ENCODE measurements at places on chromosomes 5 and 9.
A peak's percentile ranks its signal among the peaks of the same experiment; 100 is the strongest.

- DNase-seq: no peak
Measured at GRCh38 chr9:94084314-94084713, at the start of gene PTPDC1. PTPDC1 (plus strand) TSS chr9:94084464; CDS start chr9:94084531, 67 bp downstream.

GRCh38 chr5:79536193-79536906 is 22.4 kb upstream of the HOMER1 start:
- no peak for DNase-seq

- no peak for DNase-seq
Measured at GRCh38 chr5:55227664-55228430, 732 bp upstream of the MCIDAS start.

GRCh38 chr9:100521282-100521681 is 48.3 kb downstream of the TMEFF1 start:
- no peak for DNase-seq

DNA sequence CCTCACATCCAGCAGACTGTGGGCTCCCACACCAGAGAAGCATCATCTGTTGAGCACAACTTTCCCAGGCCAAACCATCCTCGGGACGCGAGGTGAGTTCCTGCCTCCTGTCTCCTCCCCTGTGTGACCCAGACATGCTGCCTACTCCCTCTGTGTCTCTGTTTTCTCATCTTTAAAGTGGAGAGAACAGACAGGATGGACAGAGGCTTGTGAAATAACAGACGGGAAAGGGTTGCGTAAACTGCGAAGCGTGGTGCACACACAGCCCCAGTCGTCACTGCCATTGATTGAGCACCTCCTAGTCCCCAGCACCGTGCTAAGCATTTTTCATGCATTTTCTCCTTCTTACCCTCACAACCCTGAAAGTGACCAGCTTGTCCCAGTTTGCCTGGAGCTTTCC is 52.1 kb upstream of the LMX1B start:
- no peak for DNase-seq

- no peak for DNase-seq
Measured at GRCh38 chr5:142015781-142016533, 3.1 kb upstream of the GNPDA1 start.

GRCh38 chr5:116084287-116084691 is 536 bp upstream of the COMMD10 start:
- DNase-seq: no peak

DNA sequence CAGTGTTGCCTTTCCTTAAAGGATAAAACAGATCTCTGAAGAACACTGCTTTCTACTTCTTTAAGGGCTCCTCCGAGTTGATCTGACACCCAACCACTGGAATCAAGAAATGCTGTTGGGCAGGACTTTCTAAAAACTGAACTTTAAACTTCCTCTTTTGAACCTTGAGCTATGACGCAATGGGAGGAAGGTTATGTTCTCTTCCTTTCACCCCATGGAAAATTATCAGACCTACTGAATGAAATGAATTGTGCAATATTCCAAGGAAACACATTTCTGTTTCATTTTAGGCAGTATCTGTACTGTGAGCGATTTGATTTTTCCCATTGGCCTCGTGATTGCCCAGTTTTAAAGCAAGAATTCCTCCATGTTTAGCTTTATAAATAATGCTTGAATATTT is 206.0 kb upstream of the PRR16 start:
- DNase-seq: no peak

DNA sequence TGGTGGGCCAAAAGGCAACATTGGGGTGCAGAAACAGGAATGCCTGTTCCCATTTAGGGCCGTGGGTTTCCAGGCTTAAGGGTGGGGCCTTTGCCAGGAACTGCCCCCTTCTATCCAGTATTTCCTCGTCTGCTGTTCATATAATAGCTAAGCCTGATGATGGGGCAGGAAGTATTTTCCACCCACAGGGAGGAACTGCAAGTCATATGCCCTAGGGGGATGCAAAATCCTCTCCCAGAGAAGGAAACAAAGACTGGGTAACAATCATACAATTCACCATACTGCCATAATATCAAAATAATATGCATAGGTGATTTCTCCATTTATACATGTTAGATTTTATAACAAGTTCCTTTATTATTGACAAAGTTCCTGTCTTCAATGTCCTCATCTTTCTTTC is 20.5 kb upstream of the RPS23 start:
- DNase-seq: no peak

- DNase-seq: no peak
Measured at GRCh38 chr5:76579166-76579937, 43.9 kb downstream of the F2RL2 start.

DNA sequence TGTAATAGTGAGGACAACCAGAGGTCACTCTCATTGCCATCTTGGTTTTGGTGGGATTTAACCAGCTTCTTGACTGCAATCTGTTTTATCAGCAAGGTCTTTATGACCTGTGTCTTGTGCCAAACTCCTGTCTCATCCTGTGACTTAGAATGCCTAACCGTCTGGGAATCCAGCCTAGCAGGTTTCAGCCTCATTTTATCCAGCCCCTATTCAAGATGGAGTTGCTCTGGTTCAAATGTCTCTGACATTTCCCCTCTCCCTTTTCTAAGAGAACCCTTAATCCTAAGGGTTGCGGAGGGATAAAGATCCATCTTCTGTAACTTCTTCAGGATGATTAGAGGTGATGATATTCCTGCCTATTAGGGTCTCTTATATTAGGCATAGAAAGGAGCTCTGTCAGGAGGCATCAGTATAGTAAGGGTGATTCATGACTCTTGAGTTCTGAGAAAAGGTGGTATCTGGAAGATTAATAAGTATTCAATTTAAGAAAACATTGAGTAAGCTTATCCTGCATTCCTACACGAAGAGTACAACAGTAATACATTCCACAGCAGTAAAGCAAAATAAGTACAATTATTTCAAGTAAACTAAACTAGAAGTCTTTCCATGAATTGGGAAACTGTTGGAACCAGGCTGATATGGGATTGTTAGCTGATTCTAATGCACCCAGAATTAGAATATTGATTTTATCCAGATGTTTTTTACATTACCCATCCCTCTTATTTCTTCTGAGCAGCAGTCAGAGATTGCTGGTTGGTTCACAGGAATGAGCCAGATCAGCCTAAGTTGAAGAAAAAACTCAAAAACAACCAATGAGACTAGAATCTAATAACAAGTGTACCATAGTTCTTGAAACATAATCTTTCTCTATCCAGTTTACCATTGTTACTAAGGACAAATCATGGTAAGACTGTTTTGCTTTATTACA is 39.9 kb downstream of the SHC3 start:
- DNase-seq: no peak

DNA sequence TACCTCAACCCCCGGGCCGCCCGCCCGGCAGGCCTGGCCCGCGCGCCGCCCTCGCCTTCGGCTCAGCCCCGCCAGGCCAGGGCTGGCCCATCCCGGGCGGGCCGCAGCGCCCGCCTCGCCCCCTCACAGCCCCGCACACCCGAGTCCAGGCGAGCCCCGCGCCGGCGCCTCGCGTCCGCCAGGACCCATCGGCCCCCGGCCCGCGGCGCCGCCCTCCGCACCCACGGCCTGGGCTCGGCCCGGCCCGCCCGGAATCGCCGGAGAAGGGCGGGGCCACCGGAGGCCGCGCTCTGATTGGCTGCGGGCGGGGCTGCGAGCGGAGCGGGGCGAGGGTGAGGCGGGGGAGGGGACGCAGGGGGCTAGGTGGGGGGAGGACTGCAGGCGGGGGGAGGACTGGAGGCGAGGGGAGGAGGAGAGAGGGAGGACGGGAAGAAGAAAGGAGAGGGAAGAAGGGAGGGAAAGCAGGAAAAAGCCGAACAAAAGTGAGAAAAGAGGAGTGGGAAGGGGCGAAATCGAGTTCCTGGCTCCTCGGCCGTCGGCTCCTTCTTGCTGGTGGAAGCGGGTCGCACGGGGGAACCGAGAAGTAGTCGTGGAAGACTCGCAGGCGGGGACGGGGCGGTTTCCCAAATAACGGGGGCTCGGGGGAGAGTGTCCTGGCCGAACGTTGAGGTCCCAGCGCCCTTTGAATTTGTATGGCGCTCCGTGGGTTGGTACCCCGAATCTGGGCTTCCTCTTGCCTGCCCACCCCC is 472 bp upstream of the UBTD2 start:
- peak; percentile 28 for DNase-seq

DNA sequence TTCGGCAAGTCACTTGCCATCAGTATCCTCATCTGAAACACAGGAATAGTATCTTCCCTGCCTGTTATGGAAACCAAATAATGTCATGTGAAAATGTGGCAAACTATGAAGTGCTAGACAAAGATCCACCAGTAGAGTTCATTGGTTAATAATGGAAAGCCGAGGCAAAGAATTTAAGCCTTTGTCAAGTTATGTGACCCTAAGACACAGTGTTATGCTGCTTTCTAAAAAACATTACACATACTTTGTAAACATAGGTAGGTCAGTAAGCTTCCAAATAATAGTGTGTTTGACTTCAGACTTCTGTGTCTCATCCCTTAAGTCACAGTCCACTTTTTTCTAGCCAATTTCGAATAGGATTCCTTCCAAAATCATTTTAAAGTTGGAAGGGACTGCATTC is 6.0 kb downstream of the PTAR1 start:
- no peak for DNase-seq

GRCh38 chr5:54876-55569 is 36.9 kb upstream of the PLEKHG4B start:
- DNase-seq: no peak

DNA sequence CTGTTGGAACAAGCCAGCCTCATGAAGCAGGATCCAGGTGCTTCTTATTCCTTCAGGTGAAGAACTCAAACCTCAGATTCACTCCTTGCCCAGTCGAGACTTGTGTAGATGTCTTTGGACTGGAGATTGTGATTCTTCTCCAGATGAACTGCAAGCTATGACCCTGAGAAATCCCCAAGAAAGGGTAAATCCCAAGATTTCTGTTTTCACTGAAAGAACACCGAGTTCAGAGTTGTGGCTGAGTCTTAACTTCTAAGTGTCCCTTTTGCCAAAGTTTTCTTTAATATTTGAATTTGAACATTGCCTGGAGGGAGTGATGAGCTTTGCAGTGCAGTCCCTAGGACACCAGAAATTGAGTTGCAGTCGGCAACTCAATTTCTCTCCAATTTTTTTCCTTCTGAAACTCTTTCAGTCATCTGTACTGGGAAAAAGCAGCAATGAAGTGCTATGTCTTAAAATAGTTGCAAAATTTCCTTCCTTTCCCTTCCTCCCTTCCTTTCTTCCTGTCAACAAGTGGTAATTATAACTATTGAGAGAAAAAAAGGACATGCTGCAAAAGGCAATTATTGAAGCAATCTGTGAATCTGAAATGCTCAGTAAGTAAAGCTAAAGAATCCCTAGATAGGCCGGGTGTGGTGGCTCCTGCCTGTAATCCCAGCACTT is 56.1 kb downstream of the ANKRD55 start:
- DNase-seq: no peak

DNA sequence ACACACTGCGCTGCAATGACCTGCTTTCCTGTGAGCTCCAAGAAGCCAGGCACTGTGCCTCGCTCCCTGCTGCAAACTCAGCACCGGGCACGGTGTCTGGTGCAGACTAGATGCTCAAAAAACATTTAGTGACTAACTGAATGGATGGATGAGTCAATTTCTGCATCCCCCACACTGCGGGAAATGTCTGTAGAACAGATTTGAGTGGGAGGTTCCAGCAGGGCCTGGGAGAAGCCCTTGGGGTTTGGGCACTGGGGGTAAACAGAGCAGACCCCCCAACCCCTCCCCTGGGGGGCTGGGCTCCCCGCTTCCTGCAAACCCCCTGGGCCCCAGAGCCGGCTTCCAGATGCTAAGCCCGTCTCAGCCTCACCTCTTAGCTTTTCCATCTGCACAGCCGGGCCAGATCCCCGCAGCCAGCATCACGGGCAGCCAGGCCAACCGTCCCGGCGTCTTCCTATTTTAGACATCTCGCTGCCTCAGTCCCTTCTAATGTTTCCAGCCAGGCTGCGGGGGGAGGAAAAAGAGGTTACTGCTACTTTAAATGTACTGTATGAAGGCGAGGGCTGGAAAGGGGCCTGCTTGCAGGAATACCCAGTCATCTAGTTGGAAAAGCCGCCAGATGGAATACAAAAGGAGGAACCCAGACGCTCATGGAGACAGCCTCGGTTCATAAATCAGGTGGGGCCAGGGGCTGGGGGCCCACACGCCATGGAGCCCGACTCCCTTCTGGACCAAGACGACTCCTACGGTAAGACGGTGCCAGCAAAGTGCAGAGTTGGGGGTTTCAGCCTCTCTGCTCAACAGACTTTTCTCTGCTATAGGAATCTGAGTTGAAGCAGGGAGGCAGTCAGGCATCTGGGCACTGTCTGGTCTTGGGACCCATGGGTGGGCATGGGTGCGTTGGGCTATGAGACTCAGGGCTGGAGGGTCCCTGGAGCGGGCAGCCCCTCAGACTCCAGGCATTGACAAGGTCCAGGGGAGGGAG is 67.1 kb upstream of the GGTA1 start:
- DNase-seq: no peak

DNA sequence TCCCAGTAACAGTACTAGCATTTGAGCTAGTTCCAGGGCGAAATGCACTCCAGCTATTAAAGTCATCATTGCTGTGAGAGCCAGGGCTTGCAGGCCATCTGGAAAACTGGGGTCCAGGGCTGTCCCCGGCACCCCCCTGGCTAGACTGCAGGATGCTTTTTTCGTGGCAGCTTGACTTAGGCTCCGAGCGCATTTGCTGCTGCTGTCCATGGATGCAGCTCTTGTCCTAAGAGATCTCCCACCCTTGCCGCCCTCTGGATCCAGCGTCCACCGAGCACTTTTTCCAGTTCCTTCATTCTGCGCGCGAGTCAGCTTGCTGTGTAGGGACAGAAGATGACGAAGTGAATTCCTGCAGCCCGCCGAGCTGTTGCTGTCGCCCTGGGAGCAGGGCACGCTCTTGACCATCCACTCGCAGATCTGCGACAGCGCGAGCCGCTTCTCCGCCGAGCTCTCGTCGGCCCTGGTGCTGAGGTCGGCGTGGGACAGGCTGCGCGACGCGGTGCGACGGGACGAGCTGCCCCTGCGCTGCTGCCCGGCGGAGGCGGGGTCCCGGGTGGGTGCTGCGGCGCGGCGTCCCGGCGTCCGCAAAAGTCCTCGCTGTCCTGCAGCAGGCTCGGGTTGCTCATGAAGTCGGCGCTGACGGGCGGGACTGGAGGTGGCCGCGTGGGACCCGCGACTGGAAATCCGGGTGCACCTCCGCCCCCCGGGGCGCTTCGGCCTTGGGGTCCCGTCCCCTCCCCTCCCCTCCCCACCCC is 30.7 kb downstream of the OR2V1 start:
- no peak for DNase-seq

- DNase-seq: no peak
Measured at GRCh38 chr9:124812441-124812876, 35.5 kb downstream of the OLFML2A start.

GRCh38 chr5:1745796-1746370 is 53.8 kb downstream of the MRPL36 start:
- DNase-seq: no peak

- DNase-seq: no peak
Measured at GRCh38 chr9:31536471-31536870, 848.0 kb upstream of the ACO1 start.
